ENCODE measurements at places on chromosomes 11 and 22.

- no peak for DNase-seq
Measured at GRCh38 chr11:119668676-119669075, 60.3 kb downstream of the NECTIN1 start.

- no peak for DNase-seq
Measured at GRCh38 chr11:133697603-133698180, 147.6 kb downstream of the SPATA19 start.

- DNase-seq = no peak
Measured at GRCh38 chr22:39098026-39098425, 982 bp downstream of the APOBEC3H start.

GRCh38 chr22:32119568-32120235 is 39.4 kb downstream of the C22orf42 start:
- no peak for DNase-seq

GRCh38 chr22:34592123-34592740 is 473.7 kb upstream of the ISX start:
- no peak for DNase-seq

DNA sequence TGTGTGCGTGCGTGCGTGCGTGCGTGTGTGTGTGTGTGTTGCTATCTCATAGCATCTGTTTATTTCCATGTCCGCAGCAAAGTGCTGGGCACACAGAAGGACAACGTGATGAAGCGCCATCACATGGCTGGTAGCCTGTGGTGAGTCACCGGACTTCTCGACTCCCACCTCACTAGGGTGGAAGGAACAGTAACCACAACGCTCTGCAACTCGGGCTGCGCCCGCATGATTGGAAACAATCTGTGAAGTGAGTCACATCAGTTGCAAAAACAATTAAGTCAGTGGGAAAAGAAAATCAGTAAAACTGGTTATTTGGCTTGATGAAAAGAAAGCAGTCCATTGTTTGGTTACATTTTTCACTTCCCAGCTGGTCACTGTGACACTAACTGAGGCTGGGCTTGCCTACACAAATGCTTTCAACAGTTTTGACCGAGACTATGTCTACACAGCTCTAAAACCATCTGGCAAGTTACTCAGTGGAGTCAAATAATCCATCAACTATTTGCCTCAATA is 437.3 kb upstream of the CADM1 start:
- no peak for DNase-seq

GRCh38 chr11:24820541-24820940 is 323.7 kb downstream of the LUZP2 start:
- no peak for DNase-seq

DNA sequence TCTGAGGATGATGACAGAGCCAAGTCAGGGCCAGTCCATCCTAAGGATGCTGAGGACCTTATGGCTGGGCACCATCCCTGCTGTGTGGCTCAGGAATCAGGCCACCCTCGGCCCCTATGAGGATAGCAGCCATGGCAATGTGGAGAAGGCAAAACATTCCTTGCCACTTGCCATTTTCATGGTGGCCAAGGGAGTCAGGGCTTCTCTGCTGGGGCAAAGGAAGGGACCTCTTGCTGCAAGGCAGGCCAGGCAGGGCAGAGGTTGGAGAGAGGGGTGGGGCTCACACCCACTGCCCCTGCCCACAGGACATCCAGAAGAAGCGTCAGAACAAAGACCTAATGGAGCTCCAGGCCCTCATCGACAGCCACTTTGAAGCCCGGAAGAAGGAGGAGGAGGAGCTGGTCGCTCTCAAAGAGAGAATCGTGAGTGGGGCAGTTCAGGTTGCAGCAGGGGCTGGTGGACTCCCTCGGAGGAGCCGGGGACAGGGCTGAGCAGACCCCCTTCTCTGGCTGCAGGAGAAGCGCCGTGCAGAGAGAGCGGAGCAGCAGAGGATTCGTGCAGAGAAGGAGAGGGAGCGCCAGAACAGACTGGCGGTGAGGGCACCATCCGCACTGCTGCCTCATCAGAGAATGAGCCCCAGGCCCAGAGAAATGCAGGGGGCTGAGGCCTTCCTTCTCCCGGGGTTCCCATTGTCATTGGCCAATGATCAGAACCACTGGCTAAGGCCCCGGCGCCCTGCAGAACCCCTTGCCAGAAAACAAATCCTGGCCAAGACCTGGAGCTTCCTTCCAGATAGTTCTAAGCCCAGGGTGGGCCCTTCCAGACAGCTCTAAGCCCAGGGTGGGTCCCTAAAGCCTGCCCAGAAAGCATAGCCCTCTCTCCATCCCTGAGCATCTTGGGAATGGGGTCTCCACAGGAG is 13.5 kb upstream of the MRPL23 start:
- DNase-seq = no peak

GRCh38 chr11:15911377-15912044 is 444.8 kb downstream of the SOX6 start:
- no peak for DNase-seq

DNA sequence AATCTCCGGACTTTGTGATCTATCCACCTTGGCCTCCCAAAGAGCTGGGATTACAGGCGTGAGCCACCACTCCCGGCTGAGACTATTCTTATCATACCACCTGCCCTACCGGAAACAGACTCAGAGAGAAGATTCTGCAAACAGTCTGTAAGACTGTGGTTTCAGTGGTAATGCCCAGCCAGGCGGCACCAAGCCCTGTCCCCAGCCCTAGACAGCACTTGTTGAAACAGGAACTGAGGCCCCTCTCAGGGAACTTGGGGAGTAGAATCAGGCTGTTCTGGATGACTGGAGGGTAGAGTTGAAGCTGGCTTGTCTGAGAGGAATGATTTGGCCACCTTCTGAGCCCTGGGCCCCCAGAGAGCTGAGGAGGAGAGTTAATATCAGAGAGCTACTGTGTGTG is 1.3 kb upstream of the INSC start:
- DNase-seq = no peak

GRCh38 chr11:86954269-86955110 is 705 bp downstream of the FZD4 start:
- no peak for DNase-seq

DNA sequence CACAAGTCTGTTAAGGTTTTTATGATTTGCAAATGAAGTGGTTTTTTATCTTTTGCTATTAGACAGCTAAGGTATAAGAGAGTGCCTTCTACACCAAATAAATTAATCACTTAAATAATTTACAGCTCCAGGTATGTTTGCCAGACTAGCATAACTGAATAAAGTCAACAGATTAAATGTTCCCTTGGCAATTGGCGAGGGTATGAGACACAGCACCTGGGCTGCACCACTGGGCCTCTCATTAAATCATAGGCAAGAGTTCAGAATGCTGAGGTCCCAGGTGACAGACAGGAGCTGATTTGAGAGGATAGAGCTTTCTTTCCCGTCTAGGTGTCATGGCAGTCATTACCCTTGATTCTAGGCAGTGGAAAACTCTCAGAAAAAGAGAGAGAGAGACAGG is 62.6 kb upstream of the WT1 start:
- DNase-seq = no peak

GRCh38 chr11:46295312-46296058 is 18.0 kb downstream of the CREB3L1 start:
- peak; percentile 62 for DNase-seq

DNA sequence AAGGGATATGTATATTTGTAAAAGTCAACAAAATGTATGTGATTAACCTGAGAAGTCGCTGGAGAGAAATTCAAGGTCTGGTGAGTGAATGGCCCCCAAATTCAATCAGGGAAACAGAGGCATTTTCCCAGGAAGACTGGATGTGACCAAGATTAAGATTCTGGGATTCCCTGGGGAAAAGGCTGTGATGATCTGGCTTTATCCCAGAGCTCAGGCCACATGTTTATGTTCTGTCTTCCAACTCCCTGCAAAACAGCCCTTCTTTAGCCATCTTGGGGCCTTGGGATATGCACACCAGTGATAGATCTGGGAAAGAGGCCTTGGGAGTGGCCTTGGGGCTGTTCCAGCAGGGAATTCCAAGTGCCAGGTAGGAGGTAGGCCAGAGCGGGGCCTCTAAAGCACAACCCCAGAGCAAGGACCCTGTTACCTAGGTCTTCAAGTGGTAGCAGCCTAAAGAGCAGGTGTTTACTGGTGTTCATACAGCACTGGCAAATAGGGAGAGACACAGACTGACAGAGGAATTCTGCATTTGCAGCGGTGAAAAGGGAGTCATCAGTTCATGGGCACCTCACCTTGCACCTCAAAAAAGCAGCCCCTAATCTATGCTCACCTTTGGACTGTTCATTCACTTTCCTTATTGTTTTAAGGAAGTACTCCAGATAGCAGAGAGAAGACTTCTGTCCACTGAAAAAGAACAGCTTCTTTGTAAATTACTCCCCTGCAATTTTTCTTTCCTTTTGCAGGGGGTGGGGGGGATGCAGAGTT is 312.4 kb downstream of the BUD13 start:
- DNase-seq = no peak

DNA sequence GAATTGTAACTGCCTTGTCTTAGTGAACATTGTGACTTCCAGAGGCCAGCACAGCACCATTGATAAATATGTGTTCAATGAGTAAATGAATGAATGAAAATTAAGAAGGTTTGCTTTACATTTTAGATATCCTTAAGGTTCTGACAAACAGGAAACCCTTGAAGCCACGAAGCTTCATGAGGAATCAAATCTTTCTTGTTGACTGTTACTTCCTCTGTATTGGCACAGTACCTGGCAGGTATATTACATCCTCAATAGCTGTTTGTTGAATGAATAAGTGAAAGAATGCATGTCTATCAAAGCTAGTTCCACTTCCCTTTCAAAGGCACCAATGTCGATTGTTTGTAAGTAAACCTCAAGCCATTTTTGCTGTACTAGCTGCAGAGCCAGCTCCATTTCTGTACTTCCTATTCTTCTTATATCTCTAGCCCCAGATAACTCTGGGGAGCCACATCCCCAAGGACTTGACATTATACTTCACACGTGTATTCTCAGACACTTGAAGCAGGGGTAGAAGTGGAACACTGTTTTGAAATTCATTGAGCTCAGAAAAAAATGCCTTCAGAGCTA is 140.3 kb upstream of the RAG2 start:
- DNase-seq = no peak

DNA sequence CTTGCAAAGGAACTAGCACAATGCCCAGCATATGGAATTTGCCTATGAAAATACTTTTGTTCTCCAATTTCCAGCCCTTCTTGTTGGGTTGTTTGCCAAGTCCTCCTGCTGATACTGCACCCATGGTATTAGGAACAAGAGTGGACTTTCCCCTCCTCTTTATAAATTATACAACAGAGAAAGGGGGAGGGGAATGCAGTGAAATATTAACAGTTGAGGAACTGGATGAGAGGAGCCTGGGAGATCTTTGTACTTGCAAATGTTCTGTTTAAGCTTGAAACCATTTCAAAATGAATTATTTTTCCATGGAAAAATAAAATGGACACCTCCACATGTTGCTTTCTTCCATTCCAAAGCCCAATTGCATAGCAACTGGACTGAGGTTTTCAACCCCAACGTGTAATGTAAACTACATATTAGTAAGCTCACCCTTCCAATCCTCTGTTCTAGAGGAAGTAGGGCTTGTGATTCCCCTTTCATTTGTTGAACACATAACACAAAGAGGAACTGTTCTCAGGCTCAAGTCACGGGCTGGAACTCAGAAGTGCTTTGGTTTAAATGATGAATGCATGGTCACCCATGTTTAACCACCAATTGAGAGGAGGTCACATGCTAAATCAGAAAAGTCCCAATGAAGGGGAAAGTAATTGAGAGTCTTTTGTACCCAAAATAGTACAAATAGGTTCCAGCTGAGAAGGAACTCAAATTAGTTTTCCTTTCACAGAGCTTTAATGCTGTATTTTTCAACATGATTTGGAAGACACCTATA is 66.2 kb upstream of the ZC3H12C start:
- DNase-seq = no peak

- DNase-seq = no peak
Measured at GRCh38 chr22:41598081-41598480, 8.4 kb upstream of the PMM1 start.

DNA sequence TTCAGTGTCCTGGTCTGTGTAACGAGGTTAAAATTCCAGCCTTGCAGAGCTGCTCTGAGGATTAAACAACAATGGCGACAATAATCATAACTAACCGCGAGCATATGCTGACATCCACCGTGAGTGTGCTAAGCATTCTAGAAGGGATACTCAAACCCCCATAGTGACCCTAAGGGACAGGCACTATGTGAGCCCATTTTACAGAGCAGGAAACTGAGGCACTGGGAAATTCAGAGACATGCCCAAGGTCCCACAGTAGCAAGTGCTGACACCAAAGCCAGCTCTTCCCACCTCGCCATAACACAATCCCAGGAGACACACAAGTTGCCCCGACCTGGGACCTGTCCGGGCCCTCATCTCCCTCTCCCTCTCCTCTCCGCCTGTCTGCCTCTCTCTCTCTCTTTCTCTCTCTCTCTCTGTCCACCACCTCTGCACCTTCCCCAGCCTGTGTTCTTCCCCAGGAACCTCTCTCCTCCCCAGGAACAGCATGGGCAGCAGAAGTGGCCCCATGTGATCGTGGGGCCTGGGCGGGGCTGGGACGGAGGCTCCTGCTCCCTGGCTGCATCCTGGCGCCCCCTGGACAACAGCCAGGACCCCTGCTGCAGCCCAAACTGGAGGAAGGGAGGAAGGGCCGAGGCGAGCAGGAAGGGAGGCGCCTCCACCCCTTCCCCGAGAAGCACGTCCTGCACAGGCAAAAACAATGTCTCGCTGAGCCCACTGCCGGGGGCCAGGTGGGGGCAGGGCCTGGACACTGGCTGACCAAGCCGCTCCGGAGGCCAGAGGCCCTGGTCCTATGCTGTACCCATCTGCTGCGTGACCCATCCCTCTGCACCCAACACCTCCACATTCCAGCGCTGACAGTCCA is 14.8 kb upstream of the MFNG start:
- DNase-seq = no peak

- no peak for DNase-seq
Measured at GRCh38 chr11:18374956-18375355, 19.4 kb upstream of the LDHA start.
